ENCODE measurements at places on chromosomes 5 and 9.

- no peak for DNase-seq
Measured at GRCh38 chr5:178786859-178787499, 56.5 kb upstream of the ZNF354A start.

DNA sequence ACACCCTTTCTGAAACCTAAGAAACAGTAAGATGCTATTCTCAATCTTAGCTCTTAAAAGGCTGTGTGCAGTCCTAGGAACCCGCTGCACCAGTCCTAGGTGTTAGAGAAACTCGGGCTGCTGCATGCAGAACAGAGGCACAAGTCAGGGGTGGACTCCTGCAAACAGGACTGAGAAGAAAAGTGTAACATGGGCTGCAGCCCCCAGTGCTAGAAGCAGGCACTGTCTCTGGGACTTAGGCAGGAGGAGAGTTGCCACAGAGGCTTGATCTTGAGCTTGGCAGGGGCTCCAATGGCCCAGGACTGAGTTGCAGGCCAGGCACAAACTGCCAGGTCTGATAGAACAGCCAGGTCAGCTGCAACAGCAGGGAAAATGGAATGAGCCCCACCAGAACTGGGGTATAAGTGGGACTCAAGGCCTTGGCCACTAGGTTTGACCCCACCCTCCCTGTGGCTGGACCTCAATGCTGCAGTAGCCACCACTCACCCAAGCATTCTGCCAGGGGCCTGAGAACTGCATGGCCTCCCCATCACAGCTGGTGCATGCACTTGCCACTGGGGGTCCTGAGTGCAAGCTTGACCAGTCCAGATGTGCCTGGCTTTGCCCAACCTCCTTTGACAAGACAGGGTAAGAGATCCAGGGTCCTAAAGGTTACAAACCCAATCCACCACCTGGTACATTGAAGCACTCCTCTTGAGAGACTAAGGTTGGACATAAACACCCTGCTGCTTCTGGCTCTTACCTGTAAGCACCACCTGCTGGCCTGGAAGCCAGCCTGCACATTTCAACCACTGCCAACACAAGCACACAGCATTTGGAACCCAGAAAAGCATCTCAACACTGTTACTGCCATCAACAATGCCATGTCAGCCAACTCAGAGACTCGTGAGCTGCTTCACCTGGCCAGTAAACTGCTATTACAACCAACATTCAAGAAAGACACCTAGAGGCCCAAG, 103.3 kb downstream of the FBXL17 start:
- no peak for DNase-seq

- no peak for DNase-seq
Measured at GRCh38 chr9:22131817-22132216, 122.7 kb upstream of the CDKN2B start.

DNA sequence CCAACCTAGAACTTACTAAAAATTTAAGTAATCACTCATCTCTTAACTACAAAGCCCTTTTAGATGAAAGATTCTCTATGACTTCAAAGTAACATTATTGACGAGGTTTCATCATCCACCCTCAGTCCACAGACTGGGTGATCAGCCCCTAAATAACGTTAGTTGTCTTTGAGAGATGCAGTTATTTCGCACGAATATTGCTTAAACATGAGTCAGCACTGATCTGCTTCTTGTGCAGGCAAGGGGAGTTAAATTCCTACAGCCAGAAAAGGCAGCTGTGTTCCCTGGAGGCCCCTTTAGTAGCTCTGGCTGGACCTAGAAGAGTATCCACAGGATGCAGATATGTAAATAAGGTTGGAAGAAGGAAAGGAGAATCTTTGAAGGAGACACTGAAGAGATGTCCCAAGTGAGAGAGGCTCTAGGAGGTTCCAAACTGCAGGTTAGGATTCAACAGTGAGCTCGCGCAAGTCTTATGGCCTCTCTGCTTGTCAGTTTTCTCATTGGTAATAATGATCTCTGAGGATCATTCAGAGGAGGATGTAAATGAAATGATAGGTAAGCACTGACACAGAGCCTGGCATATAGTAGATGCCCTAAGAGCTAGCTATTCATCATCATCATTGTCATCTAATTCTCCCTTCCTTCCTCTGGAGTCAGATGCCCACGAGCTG, 122.2 kb upstream of the MAN2A1 start:
- DNase-seq = no peak

- DNase-seq = no peak
Measured at GRCh38 chr9:85452841-85453240, 288.9 kb downstream of the AGTPBP1 start.

GRCh38 chr5:1995491-1995890, 112.8 kb upstream of the IRX4 start:
- DNase-seq = no peak

GRCh38 chr5:175659546-175660253, 1.8 kb downstream of the HRH2 start:
- peak; percentile 84 for DNase-seq

GRCh38 chr9:99012957-99013512, 69.3 kb downstream of the COL15A1 start:
- DNase-seq = no peak

DNA sequence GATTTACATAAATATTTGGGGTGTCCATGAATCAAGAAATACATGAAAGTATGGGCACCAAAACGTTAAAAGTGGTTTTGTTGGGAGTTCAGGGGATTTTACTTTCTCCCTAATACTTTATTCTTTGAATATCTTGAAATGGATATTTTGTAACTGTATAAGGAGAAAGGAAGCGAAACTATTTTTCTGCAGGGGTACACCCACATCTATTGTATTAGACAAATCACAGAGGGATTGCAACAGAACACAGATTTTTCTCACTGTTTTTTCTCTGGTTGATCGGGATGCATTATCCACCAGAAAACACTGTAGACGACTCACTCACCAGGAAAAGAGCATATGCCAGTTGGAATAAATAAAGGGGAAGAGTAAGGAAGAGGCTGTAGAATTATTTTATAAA, 1.2 kb upstream of the RABGAP1 start:
- no peak for DNase-seq

DNA sequence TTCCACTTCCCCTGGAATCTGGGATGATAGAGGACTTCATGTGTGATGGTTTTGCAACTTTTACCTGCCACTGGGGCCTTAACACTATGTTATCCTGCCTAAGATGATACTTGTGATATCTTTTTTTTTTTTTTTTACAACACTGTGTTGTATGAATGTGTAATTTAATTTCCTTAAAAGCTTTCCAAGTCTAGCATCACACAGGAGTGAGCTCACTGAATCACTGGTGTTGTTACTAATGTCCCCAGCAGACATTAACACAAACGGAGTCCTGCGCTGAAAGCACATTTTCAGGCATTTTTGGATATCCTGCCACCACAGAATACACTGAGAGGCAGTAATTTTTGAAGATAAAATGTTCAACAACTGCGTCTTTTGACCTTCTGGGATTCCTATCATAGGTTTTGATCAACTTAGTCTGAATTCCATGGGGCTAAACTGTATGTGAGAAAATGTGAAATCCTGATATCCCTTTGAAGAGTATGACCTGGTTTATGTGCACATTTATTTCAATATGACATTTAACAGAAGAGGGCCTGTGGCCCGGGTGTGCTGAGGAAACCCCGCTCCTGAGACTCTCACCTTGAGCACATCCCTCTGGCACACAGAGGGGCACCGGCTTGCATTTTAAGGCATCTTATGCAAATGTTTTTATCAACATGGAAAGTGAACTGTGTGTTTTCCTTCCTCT, 118.0 kb downstream of the FSTL4 start:
- no peak for DNase-seq

- DNase-seq = no peak
Measured at GRCh38 chr5:140338336-140338735, 8.1 kb downstream of the HBEGF start.

- DNase-seq = peak; percentile 94
Measured at GRCh38 chr5:156543348-156544145, 216.6 kb downstream of the SGCD start.

GRCh38 chr9:97501177-97501971, at the start of gene TMOD1:
Gene TMOD1, plus strand, starts transcription at chr9:97501666. Its CDS starts 22,523 bp downstream, at chr9:97524189.
- peak; percentile 68 for DNase-seq

GRCh38 chr5:134258896-134259295, 33.0 kb upstream of the PPP2CA start:
- no peak for DNase-seq

GRCh38 chr5:38846379-38847011, 683 bp downstream of the OSMR start:
- DNase-seq = no peak

DNA sequence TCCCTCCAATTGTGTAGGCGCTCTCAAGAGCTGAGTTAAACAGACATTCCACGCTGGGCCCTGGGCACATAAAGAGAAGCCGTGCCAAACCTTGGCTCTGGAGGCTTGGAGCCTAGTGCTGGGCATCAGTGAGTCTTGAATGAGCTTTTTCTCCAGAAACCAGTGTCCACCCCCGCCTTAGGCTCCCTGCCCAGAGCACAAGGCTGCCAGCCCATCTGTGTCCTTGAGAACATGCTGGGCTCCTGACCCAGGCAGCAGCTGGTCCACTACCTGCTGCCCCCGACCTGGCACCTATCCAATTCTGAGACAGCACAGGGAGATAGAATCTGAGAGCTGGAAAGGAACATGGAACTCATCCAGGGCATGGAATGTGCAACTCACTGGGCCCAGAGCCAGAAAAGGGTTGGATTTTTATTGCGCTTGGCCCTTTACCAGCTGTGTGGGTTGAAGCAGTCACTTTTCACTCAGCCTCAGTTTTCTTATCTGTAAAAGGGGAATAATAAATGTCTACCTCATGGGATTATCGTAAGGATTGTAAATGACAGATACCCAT, 92.4 kb upstream of the CPLX2 start:
- peak; percentile 48 for DNase-seq

DNA sequence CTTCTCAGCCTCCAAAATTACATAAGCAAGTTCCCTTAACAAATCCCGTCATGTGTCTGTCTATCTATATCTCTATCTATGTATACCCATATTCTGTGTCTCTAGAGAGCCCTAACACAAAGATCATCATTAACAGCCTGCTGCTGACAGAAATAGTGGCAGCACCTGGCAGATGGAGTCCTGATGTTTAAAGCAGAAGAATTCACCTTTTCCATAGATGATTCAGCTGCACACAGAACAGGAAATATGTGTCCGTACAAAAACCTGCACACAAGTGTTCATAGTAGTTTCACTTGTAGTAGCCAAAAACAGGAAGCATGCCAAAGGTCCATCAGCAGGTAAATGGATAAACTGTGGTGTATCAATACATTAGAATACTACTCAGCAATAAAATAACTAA, 45.0 kb upstream of the ACO1 start:
- no peak for DNase-seq

- no peak for DNase-seq
Measured at GRCh38 chr5:90096415-90097081, 313.0 kb downstream of the CETN3 start.

- DNase-seq = no peak
Measured at GRCh38 chr9:79221084-79221483, 350.7 kb upstream of the TLE4 start.

- peak; percentile 80 for DNase-seq
Measured at GRCh38 chr9:130461218-130461630, 16.5 kb downstream of the ASS1 start.

- peak; percentile 26 for DNase-seq
Measured at GRCh38 chr9:3898461-3899218, 372.8 kb upstream of the RFX3 start.

Data from NCI-H82 (cell line).